CD4-positive, alpha-beta memory T cell (primary cell): ENCODE measurements at places on chromosomes 5 and 9.

GRCh38 chr9:114394523-114395333 is 6.9 kb upstream of the AKNA start:
- no peak for DNase-seq

- DNase-seq = no peak
Measured at GRCh38 chr9:108521063-108521590, 334.7 kb downstream of the ACTL7B start.

- DNase-seq = no peak
Measured at GRCh38 chr5:54695198-54695966, 177.8 kb downstream of the SNX18 start.

- DNase-seq = no peak
Measured at GRCh38 chr9:127505396-127506116, 54.2 kb downstream of the LRSAM1 start.

GRCh38 chr9:112711050-112711689 is 6.7 kb downstream of the INIP start:
- no peak for DNase-seq
